Activated CD4-positive, CD25-positive, alpha-beta regulatory T cell treated with anti-CD3 and anti-CD28 coated beads, Interleukin-2, amount 50 U/mL, for 24 hours (primary cell): ENCODE measurements at places on chromosomes 6 and 20.

GRCh38 chr6:8982668-8983067 is 547.3 kb upstream of the SLC35B3 start:
- no peak for ATAC-seq

- ATAC-seq: no peak
Observed at GRCh38 chr6:112087916-112088315, 525 bp downstream of the FAM229B start.

GRCh38 chr6:82711971-82712370 is 348.4 kb downstream of the TPBG start:
- no peak for ATAC-seq

DNA sequence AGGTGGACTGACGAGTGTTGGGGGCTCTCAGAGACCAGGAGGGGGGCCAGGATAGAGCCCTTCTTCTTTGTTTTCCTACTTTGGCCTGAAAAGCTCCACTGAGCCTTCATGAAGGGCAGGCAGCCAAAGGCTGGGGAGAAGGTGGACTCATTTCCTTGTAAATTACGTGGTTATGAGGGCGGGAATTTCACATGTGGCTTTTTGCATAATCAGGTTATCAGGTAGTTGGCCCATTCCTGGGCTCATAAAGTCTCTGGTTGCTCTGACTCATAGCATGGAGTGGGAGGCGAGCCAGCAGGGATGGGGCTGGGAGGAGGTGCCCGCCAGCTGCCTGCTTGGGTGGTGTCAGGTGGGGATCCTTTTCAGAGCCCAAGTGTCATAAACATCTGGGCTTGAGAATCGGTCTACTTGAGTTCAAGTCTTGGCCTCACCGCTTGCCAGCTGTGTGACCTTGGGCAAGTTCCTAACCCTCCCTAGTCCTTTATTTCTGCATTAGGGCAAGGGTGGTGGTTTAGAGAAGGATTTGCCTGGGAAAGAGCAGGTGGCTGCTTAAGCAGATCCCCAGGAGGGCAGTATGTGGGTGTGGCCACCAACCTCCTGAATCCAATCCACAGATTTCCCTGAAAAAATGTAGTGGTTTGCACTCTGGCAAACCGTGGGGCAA is 26.5 kb upstream of the RNF24 start:
- no peak for ATAC-seq
